ENCODE measurements at places on chromosomes 3 and 15.

- DNase-seq = no peak
These were observed 611.2 kb upstream of the ARPP21 start for GRCh38 chr3:35028157-35028556.

DNA sequence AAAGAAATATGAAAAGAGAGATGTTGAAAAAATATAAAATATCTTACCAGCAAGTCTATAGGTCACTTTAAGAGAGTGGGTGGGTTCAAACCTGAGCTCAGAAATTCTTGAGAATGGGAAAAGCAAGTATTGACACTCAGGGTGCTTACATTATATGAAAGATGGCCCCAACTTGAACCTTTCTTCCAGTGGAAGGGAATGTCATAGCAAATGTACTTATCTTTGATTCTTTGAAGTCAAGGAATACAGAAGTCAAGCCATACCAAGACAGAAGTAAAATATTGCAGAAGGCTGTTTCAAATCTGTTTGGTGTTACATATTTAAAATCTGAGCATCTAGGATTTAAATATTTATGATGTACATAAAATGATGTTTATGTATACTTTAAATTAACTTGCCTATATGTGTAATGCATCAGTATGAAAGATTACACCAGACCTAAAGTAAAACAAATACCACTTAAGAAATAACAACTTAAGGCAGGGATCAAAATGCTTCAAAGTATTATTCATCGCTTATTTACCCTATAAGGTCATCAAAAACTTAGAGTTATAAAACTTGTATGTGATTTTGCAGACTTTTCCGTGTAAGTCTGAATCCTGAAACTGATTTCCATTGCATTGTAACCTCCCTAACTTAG is 8.7 kb downstream of the MME start:
- no peak for DNase-seq

DNA sequence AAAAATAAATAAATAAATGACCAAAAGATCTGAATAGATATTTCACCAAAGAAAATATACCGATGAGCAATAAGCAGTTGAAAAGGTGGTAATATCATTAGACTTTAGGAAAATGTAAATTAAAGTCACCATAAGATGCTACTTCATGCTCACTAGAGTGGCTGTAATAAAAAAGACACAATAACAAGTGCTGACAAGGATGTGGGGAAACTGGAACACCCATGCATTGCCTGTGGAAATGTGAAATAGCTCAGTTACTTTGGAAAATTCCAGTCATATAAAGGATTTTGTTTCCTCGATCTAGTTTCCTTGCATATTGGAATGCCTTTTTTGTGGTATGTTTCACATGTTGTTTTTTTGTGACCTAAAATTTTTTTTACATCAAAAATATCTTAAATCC is 36.0 kb upstream of the LRIG1 start:
- DNase-seq = no peak

DNA sequence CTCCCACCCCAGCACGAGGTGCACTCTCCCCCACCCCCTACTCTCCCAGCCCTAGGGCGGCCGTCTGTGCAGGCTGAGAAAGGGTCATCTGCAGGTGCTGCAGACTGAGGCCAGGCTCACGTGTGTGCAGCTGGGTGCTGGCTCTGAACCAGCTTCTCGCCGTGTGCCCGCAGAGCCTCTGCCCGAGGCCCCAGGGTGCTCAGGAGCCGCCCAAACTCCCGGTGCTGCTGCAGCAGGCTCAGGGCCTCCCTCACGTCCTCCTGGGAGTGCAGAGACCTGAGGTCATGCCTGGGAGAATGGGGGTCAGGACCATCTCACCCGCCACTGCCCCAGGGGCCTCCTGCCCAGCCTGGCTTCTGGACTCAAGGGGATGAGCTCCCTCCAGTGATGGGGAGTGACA is 17.2 kb downstream of the SPTBN5 start:
- no peak for DNase-seq

DNA sequence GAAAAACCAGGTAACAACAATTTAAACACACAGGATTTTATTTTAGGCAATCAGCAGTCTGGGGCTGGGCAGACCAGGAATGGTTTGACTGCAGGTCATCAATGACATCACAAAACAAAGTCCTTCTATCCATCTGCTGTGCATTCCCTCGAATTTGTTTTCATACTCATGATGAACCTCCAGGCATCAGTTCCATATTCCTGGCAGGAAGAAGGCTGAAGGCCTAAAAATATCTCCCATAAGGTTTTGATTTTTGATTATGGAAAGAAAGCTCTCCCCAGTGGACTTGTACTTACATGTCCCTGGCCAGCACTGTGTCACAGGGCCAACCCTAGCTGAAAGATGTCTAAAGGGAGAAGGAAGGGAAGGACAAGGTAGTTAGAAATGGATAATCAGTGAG is 107.4 kb downstream of the PEAK1 start:
- no peak for DNase-seq

DNA sequence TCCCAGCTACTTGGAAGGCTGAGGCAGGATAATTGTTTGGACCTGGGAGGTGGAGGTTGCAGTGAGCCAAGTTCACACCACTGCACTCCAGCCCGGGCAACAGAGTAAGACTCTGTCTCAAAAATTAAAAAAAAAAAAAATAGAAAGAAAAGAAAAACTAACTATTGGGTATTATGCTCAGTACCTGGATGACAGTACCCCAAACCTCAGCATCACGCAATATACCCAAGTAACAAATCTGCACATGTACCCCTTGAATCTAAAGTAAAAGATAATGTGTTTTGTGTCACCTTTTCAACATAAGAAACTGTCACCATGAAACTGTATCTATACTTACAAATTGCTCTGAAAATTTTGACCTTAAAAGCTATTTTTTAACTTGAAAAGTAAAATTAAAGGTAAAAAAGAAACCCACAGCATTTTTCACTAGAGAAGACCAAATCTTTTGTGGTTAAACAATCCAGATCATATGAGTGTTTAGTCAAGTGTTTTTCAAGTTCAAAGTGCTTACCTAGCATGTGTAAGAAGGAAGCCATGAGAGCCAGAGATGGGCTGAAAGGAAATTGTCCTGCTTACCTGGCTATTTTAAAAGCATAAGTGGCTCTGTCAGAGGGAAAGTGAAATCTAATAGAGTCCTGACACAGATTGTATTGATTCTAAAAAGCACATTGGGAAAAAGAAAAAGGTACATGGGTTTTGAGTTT is 50.5 kb downstream of the MYO1E start:
- DNase-seq = no peak

Data from kidney capillary endothelial cell (primary cell).